ENCODE measurements at places on chromosomes 5 and 9. TPM values are rescaled to one million over a fixed set of nuclear protein-coding genes. Genes with fewer than 3 reads are reported as not detected.

- DNase-seq: no peak
These were observed 484.3 kb downstream of the BNC2 start for GRCh38 chr9:16386007-16386826.

DNA sequence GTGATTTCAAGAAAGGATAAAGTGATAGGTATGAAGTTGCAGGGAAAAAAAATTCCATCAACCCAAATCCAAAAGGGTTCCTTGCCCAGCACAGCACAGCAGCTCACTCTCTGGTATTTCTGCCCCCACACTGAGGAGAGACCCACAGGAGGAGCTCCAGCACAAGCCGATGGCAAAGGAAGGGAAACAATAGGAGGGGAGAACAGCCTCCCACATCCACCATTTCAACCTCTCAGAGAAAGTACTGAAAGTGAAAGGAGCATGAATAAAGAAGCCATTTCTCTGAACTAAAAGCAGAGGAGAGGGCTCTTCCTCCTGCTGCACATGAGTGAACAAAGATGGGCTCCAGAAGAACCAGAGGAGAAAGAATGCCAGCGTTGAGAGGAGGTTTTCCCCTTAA is 54.9 kb upstream of the ZSWIM6 start:
- DNase-seq: no peak

- DNase-seq: no peak
These were observed 180.8 kb downstream of the GAPVD1 start for GRCh38 chr9:125442452-125442851.

The LECT2 gene
- polyA plus RNA-seq: not detected

The C7 gene
- polyA plus RNA-seq: 6.2 TPM

GRCh38 chr5:16781828-16782626 is 154.1 kb downstream of the MYO10 start:
- DNase-seq: no peak

DNA sequence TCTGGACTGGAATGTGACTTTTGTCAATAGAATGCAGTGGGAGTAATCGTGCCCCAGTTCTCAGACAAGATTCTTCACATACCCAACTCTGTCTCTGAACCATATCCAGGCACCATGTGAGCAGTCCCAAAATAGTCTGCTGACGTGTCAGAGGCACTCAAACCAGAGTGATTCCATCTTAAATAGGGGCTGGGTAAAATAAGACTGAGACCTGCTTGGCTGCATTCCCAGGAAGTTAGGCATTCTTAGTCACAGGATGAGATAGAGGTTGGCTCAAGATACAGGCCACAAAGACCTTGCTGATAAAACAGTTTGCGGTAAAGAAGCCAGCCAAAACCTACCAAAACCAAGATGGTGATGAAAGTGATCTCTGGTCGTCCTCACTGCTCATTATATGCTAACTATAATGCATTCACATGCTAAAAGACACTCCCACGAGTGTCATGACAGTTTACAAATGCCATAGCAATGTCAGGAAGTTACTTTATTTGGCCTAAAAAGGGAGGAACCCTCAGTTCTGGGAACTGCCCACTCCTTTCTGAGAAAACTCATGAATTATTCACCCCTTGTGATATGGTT is 16.9 kb upstream of the PLCXD3 start:
- no peak for DNase-seq

The SPINK7 gene
- polyA plus RNA-seq: 0.42 TPM

DNA sequence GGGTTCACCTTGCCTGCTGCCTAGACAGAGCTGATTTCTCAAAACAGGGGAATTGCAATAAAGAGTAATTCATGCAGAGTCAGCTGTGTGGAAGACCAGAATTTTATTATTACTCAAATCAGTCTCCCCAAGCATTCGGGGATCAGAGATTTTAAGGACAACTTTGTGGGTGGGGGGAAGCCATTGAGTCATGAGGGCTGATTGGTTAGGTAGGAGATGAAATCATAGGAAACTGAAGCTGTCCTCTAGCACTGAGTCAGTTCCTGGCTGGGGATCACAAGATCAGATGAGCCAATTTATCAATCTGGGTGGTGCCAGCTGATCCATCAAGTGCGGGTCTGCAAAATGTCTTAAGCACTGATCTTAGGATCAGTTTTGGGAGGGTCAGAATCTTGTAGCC is 159.1 kb upstream of the MAP1B start:
- no peak for DNase-seq

DNA sequence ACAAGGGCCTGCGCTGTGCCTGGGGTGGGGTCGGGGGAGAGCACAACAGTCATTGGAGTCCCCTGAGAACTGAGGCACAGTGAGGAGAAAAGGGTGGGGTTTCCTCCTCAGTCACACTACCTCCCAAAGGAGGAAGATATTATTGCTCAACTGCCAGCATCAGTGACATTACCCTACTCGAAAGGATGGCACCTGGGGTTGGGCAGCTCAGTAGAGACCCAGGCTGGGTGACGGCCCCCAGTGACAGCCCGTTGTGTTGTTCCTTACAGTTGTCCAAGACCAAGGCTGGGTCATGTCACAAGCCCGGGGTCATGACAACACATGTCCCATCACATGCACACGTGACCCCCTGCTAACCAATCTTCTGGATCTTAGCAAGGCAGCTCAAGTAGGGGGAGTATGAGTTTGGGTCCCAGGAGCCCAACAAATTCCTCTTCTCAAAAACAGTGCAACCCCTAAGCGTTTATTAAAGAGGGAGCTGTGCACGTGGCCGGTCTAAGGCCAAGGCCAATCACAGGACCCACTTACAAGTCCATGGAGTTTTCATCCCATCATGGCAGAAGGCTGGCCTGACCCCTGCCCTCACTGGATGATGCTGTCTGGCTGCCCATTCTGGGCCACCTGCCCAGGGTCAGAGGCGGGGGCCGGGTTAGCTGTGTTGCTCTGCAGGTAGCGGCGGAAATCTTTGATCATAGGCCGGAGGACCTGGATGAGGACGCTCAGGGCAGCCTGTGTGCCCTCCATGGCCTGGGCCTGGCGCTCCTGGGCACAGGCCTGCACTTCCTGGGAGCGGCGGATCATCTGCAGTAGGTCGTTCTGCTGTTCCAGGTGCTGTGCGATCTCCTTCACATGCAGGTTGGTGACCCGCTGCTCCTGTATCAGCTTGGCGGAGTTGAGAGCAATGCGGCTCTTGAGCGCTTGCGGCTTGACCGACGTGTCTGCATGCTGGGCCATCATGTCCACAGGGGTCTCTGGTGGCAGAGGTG is 4.0 kb downstream of the NAIF1 start:
- no peak for DNase-seq

The TERT gene
- polyA plus RNA-seq: not detected

DNA sequence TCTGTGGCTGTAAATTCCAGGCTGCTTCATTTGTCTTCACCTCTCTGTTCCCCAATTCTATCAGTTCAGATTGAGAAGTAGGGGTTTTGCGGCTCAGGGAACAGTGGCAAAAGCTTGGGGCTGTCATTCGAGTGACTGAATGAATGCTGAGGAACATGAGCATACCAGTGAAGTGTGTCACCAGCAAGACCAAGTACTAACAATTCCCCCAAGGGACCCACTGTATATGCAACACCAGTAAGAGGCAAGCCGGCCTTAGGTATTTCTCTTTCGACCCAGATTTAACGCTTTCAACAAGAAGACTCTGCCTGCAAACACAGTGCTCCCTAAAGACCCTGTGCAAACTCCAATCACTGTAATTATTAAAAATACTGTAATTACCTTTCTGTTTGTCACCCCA is 25.8 kb downstream of the KLHL3 start:
- DNase-seq: no peak

DNA sequence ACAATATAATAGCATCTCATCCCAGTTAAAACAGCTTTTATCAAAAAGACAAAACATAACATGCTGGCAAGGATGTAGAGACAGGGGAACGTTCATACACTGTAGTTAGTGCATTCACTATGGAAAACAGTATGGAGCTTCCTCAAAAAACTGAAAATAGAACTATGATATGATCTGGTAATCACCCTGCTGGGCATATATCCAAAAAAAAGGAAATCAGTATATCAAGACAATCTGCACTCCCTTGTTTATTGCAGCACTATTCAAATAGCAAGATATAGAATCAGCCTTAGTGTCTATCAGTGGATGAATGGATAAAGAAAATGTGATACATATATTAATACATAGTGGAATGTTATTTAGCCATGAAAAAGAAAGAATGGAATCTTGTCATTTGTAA is 88.5 kb downstream of the PBX3 start:
- DNase-seq: no peak

DNA sequence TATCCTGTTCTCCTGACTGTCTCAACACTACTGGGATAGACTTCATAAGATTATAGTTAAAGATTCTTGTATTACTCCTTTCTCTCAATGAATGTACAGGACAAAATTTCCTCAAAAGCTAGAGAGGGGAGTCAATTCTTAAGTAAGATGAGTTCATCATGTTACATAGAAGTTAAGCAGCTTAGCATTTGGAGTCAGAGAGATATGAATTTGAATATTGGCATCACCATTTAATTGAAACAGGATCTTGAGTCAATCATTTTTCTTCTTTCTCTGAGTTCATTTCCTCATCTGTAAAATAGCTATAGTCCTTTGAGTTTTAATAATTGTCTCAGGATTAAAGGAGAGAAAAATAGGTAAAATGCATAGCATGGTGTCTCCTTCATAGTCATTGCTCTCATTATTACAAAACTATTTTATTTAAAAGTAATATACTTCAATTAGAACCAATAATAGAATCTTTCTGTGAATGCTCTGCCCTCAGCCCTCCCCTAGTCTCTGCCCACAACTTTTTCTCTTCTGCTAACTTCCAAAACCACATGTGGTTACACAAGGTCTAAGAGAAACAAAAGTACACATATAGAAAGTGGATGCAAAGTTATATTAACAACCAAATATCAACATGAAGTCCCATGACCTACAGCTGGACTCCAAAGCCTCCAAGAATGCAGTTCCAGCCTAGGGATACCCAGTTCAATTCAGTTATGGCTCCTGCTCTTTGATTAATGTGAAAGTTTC is 265.6 kb downstream of the TLE1 start:
- no peak for DNase-seq

The SPATA9 gene
- not detected for polyA plus RNA-seq

The ADAMTS2 gene
- polyA plus RNA-seq: 5.9 TPM

DNA sequence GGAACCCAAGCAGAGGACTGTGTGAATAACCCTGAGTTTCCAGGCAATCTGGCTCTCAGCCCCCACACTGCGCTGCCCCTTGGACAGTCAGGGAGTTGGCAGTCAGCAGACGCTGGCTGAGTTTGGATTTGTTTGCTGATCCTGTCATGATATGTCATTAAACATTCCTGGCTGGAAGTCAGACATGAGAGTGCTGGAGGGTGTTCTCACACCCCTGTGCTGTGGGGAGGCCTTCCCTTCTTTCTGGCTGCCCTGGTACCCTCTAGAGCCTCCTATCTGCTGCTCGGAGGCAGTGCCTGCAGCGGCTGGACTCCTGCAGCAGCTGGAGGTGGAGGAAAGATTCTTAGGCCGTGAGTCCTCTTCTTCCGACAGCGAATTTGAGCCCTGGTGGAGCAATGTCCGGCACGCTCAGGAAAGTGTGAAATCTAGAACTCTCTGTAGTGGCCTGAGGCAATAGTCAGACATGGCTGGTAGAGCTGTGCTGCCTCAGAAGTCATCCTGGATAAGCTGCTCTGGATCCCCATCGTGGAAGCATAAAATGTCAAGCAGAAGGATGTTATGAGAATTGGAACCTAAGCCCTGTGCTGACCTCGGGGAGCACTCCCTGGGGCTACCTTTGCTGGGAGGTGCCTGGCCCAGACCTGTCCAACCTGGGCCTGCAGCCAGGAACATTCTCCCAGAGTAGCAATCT is 72.0 kb downstream of the PDE8B start:
- no peak for DNase-seq

DNA sequence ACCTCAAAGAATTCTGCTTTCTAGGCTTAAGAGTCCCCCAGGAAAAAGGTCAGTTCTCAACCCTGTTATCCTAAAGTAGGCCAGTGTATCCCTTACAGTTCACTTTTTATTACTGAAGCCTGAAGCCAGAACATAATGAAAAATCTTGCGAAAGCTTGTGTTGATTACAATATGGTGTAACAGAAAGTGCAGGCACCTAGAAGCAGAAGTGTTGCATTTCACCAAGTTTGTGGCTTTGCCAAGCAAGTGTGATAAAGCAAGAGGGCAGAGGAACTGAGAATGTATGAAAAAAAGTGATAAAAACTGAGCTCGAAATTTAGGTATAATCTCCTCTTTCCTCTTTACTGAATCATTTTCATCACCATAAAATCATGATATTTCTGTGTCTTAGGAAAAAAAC is 26.2 kb downstream of the AGTPBP1 start:
- no peak for DNase-seq

The SIT1 gene
- 1.8 TPM for polyA plus RNA-seq

The SH3GL2 gene
- polyA plus RNA-seq: 0.60 TPM

The LTC4S gene
- 2.6 TPM for polyA plus RNA-seq

GRCh38 chr5:127824126-127824525 is 120.9 kb downstream of the CCDC192 start:
- no peak for DNase-seq

Measured in sigmoid colon (tissue), 7 donors.